ENCODE measurements at places on chromosomes 1 and 21.

DNA sequence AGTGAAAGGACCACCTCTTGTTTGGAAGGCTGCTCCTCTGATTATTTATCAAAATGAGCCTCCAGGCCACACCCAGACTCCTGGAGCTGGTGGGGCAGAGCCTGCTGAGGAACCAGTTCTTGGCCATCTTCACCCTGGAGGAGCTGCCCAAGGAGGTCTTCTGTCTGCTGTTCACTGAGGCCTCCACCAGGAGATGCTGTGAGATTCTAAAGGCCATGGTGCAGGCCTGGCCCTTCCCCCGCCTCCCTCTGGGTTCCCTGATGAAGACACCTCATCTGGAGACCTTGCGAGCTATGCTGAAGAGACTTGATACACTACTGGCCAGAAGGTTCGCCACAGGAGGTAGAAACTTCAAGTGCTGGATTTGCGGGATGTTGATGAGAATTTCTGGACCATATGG is 61.7 kb upstream of the GJA8 start:
- peak; percentile 39 for DNase-seq

GRCh38 chr1:52927212-52928014 is at the start of gene SCP2:
Gene SCP2 (plus strand): TSS chr1:52927276. CDS start chr1:52927397, 121 bp downstream.
- DNase-seq = peak; percentile 75

DNA sequence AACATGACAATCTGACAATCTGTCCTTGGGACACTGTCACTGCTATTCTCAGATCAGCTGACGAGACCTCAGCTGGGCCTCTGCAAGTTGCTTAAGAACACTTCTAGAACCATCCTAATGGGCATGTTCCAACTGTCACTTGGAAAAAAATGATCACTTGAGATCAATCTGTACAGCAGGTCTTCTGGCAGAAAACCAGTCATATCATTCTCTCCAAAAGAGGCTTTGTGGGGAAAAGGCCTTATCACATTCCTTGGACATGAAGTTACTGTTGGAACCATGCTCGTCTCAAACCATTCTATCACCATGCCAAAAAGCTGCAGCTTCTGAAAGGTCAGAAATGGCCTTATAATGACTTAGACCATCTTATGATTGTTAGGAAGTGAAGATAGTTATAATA is 744.2 kb downstream of the USP25 start:
- DNase-seq = no peak

GRCh38 chr21:38820471-38821239 is 14.9 kb downstream of the ETS2 start:
- no peak for DNase-seq

DNA sequence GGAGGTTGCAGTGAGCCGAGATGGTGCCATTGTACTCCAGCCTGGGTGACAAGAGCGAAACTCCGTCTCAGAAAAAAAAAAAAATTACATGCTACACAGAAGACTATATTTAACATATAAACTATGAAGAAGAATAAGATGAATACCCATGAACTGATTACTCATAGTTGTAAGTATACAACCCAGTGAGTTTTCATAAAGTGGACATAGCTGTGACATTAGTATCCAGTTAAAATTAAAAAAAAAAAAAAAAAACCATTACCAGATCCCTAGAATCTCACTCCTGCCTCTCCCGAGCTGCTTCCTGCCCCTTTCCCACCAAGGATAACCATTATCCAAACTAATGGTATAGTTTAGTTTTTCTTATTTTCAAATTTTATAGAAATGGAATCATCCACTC is 37.4 kb downstream of the UBE4B start:
- DNase-seq = peak; percentile 60

- DNase-seq = no peak
Observed at GRCh38 chr1:158075078-158075477, 81.6 kb downstream of the KIRREL1 start.

DNA sequence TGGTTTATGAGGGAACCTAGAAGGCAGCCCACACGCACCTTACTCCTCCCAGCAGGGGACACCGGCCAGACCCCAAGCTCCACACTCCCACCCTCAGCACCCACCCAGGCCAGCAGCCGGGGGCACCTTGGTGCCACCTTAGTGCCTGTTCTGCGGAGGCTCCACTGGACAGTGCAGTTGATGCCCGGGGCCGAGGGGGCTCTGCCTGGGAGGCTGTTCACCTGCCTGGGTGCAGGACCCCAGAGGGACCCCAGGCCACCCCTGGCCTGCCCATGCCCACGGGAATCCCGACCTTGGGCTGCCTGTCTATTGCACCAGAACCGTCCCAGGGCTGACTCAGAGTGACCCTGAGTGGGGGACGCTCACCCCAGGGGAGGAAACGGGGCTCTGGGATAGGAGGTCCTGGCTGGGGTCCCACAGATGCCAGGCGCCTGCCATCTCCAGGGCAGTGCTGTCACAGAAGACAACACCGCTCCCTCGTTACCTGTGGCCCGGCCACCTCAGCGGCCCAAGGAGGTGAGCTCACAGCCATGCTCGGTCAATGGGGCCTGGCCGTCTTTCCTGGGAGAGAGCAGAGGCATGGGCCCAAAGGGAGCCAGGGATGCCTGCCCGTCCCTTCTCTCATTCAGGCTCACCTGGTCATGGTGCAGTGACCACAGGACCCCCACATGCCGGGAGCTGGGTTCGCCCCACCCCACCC is 696 bp downstream of the SCNN1D start:
- no peak for DNase-seq

DNA sequence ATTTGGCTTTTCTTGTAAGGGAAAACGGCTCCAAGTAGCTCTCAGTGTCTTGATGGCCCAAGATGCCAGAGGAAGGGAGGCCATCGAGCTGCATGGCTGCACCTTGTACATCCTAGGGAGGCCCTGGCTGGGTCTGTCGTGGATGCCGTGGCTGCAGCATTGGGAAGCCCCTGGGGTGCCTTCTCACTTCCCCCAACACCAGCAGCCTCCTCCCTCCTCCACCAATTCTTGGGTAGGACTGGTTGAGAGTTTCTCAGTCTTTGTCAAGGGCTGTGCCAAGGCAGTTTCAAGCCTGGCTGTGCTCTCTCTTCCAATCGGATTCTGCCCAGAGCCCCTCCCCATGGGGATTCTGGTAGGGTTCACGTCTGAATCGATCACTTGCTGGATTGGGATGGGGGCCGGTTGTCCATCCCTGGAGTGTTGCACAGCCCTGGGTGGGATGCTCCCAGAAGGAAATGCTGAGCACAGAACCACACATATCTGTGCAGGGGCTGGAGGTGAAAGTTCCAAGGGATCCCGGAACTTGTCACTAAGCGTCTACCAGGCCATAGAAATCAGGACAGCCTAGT is 14.0 kb upstream of the SPSB1 start:
- no peak for DNase-seq

DNA sequence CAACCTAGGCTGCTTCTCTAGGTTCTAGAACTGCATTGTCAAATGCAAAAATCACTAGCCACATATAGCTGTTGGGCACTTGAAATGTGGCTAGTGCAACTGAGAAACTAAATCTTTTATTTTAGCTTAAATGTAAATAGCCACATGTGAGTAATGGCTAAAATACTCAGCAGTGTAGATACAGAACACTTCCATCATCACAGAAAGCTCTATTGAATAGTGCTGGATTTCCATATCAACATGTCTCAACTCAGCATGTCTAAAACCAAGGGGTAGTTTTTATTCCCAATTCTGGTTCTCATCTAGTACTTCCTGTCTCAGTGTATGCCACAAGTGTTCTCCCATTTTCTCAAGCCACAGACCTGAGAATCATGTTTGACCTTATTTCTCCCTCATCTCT is 7.5 kb upstream of the TP53BP2 start:
- peak; percentile 26 for DNase-seq

All from ELR (cell line).